KG1 (cell line): ENCODE measurements at places on chromosomes 1 and 21.

GRCh38 chr1:201313086-201313485 is 29.8 kb downstream of the PKP1 start:
- no peak for DNase-seq

DNA sequence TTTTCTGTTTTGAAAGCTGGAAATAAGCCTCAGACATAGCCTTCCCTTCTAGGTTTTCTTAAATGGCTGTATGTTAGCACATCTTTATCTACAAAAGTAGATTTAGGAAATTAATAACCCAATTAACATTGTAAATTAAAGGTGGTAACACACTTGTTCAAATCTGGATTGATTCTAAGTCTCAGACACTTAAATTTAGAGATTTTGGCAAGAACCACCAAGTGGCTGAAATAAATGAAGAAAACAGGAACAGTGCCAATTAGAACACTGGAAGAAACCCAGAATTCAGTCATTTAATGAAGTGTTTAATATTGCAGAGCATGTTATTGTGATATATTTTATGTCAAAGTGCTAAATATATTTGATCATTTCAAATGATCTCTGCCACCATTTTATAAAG is 628.2 kb downstream of the USP25 start:
- DNase-seq, result no peak

DNA sequence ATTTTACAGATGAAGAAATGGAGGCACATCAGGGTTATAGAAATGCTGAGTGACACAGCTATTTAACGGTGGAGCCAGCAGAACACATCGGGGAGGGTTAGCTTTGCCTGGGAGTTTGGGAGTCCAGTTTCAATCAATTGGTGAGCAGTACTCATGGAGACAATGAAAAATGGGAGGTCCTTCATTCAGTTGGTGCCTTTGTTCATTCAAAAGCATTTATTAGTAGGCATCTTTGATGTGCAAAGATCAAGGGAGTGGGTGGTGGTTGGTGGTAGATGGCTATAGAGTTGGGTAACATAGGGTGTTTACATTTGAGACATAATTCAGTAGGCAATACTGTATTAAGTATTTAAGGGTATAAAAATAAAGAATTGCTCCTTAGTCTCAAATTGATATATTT is 183.7 kb upstream of the LMO4 start:
- no peak for DNase-seq

- peak; percentile 21 for DNase-seq
These were observed 39.6 kb downstream of the SDC3 start for GRCh38 chr1:30868833-30869435.

GRCh38 chr1:161021165-161021969 is 415 bp upstream of the F11R start:
- peak; percentile 75 for DNase-seq

- DNase-seq, result no peak
These were observed 20.9 kb upstream of the TACSTD2 start for GRCh38 chr1:58597996-58598395.

DNA sequence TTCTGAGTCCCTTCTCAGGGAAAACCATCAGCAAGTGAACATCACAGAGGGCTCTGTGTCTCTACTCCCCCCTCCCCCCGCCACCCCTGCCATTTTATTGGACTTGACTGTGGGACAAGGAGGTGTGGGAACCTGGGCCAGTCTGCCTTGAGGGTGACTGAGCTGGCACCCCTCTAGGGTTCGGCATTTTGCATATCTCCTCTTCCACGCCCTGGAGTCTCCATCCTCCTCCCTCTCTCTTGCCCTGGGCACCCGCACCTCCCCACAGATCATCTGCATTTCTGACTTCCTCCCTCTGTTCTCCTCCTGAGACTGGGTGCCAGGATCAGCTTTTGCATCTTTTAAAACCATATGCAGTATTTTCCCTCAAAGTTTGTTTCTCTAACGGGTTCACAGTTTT is 107.1 kb upstream of the ERRFI1 start:
- DNase-seq, result no peak

DNA sequence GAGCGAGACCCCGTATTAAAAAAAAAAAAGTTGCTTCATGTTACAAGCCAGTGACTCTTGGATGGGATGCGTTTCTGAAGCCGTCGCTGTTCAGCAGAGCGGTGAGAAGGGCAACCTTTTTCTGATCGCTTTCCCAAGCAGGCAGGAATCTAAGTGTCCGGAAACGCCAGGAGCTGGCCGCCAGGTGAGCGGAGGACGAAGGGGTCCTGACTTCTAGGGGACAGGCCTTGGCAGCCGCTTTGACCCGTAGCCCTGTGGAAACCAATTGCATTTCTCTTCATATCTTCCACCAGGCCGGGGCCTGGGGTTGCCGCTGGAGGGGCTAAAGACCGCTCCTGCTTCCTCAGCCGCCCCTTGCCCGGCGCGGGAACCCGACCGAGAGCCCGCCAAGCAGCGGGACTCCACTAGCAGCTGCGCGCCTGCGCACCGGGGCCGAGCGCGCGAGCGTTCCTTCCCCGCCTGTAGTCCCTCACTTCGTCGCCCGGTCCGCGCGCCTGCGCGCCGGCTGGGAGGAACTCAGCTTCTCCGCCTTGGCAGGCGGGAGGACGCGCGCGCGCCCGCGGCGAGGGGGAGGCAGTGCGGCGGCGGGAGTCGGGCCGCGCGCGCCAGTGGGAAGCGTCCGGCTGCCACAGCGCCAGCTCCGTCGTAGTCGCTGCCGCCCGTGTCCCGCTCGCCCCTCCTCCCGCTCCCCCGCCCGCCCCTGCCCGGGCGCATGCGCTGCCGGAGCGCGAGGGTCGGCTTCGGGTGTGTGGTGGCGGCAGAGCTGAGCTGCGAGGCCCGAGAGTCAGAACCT is at the start of gene SPEN:
Gene SPEN, plus strand, starts transcription at position 608 of the 793 bp plus-strand sequence. CDS start 361 bp downstream, outside the sequence.
- DNase-seq, result peak; percentile 96

DNA sequence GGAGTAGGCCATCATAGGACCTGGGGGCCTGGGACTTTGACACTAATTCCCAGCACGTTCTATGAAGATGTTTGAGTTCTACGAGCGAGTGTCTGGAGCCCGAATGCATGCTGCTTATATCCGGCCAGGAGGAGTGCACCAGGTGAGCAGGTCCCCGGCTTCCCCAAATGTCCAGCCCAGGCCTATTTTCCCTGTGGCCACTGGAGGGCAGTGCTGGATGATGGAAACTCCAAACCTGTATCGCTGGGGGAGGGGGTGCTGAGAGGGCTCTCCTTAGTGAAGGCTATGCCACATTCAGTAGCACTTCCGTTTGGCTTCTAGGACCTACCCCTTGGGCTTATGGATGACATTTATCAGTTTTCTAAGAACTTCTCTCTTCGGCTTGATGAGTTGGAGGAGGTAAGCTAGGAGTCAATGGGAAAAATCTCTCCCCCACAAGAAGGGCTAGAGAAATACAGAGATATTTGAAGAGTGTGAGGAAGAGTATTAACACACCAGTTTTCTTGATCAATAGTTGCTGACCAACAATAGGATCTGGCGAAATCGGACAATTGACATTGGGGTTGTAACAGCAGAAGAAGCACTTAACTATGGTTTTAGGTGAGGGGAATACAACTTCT is 5.2 kb upstream of the FCER1G start:
- DNase-seq, result peak; percentile 49

DNA sequence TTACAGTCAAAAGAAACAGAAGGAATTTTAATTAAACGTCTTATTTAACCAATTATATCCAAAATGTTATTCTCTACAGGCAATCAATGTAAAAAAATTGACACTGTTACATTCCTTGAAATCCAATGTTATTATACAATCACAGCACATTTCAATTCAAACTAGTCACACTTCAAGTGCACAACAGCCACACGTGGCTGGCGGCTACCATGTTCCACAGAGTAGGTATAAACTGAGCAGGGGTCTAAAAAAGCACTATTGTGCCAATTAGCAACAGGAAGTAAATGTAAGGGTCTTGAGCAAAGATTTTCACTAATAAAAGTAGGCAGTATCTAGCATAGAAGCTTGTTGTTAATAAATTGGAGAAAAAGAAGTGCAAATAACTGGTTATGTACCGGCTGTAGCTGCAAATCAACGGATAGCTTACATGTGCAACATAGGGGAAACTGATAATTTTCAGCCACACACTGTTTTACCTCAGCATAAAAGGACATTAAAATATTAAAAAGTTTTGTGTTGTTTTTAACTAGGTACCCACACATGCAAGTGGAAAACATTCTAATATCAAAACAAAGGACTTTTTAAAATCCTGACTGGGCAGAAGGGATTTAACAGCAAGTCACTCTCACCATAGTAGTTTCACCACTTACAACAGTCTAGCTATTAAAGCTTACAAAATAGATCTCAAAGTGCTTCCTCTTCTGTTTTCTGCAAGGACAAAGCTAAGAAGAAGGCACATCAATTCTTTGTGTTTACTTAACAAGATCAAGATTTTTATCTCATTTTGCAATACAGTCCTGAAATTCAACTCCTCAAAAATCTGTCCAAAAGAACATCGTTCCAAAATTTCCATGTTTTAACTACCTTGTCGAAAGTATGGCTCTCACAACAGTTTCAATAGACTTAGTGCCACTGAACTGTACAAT is 2.5 kb downstream of the CSDE1 start:
- no peak for DNase-seq

- no peak for DNase-seq
These were observed 12.0 kb upstream of the PLA2G2C start for GRCh38 chr1:20198296-20198695.

DNA sequence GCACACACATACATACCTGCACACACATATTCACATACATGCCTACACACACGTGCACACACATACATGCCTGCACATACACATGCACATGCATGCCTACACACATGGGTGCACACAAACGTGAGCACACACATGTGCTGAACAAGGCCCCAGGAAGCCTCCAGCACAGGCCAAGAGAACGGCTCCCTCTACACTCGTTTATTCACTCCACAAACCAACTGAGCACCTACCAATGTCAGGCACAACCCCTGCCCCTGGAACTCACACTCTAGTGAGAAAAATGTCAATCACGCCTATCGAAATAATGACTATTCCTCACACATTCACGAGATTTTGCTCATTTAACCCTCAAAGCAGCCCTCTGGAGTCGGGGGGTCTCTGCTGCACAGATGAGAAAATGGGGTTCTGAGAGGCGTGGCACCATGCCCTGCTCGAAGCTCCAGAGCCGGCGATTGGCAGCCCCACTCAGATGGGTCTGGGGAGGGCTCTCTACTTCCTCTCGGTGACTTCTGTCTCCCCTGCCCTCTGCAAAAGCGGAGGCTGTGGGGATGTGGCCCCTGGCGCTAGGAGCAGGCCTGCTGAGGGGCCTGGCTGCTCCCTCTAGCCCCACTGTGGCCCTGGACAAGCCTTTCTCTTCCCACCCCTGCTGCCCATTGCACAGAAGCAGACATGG is 90.2 kb upstream of the RUNX3 start:
- no peak for DNase-seq

- DNase-seq, result no peak
These were observed 452.1 kb downstream of the TTLL7 start for GRCh38 chr1:83546874-83547273.

DNA sequence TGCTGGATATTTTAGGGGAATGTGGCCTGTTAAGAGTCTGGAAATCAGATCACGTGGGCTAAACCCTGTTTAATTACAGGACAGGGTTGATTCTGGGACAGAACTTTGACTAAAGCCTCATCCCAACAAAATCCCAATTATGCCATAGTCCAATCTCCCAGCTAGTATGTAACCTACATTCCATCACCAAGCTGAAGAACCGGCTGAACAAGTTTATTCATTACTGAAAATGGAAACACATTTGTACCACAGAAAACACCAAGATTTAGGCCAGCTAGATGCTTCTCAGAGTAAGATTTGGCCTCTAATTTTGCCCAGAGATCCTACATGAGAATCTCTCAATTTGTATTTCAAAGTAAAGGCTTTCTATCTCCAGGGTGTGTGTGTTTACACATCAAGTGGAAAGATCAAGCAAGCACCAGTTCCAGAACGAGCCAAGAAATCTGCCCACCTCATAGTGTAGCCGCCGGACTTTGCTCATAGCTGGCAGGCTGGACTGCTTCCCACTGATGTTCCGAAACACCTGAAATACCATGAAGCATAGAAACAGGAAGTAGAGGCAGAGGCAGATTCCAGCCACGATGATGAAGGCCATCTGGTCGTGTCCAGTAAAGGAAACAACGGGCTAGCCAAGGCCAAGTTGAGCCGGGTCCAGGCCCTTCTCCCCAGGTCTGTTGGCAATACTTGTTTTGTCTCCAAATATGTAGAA is 86.8 kb downstream of the WLS start:
- no peak for DNase-seq

DNA sequence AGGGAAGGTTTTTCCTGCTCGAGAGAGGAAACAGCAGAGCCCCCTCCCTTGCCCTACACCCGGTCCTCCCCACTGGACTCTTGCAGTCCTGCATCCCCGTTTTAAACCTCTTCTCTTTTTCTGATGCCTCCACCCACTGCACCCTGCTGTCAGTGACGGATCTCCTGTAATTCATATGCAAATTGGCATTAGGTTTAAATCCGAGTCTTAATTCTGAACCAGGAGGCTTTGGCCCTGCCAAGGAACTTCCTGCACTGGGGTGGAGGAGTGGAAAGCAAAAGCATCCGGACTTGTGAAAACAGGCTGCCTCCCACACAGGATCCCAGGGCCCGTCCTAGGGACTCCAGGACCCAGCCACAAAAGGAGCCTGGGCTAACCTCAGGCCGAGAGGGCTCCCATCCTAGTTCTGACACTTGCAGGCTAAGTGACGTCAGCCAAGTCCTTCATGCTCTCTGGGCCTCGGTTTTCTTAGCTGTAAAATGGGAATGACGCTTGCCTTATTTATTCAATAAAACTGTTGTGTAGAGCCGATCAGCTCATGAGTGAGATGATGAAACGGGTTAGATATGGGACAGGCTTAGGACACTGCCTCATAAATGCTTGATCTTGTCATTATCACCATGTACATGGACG is 613.3 kb downstream of the AJAP1 start:
- DNase-seq, result no peak

- no peak for DNase-seq
These were observed 301.8 kb upstream of the CHRM3 start for GRCh38 chr1:239084459-239085080.

DNA sequence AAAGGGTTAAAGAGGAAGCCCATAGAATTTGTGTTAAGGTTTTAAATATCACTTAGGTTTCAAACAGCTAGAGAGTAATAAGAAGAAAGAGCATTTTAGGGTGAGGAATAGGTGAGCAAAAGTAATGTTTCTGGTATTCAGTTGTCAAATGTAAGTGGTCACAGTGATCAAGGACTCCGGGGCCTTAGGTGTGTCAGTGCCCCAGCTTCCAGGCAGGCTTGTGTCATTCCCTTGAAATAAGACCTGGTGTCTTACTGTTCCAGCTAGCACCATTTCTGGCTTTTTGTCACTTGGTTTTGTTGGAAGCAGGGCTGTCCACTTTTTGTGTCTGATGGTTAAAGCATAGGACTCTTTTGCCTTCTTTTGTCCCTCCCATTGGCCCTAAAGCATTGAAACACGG is 69.6 kb downstream of the DYRK1A start:
- DNase-seq, result no peak

- DNase-seq, result no peak
These were observed 31.9 kb downstream of the MAP3K21 start for GRCh38 chr1:233359431-233359830.

- DNase-seq, result no peak
These were observed 25.1 kb upstream of the CSF1 start for GRCh38 chr1:109885589-109885988.
